CD4-positive, CD25-positive, alpha-beta regulatory T cell (primary cell): ENCODE measurements at places on chromosomes 12 and 14. TPM values are rescaled to one million over a fixed set of nuclear protein-coding genes. Genes with fewer than 3 reads are reported as not detected.

DYRK4 gene
- 38.5 TPM for polyA plus RNA-seq

PYGL gene
- not detected for polyA plus RNA-seq

GPRC5D gene
- polyA plus RNA-seq = not detected

KRT85 gene
- not detected for polyA plus RNA-seq

PNN gene
- polyA plus RNA-seq = 20.3 TPM

ERBB3 gene
- 0.14 TPM for polyA plus RNA-seq

INSM2 gene
- polyA plus RNA-seq = not detected

RGS6 gene
- polyA plus RNA-seq = 0.21 TPM

DPPA3 gene
- polyA plus RNA-seq = not detected

NXPH4 gene
- polyA plus RNA-seq = 0.11 TPM

FERMT2 gene
- not detected for polyA plus RNA-seq

ATG101 gene
- 32.3 TPM for polyA plus RNA-seq

CEP290 gene
- 4.3 TPM for polyA plus RNA-seq

SYNDIG1L gene
- polyA plus RNA-seq = not detected

KRT4 gene
- polyA plus RNA-seq = not detected

NGB gene
- polyA plus RNA-seq = not detected

KLRD1 gene
- 0.01 TPM for polyA plus RNA-seq

KCNK10 gene
- polyA plus RNA-seq = not detected

NID2 gene
- 0.49 TPM for polyA plus RNA-seq

SLCO1C1 gene
- polyA plus RNA-seq = not detected

GPR84 gene
- polyA plus RNA-seq = not detected

KRT74 gene
- not detected for polyA plus RNA-seq

MYO1A gene
- polyA plus RNA-seq = not detected

BCAT1 gene
- polyA plus RNA-seq = 0.75 TPM

IL25 gene
- polyA plus RNA-seq = not detected

HOXC12 gene
- not detected for polyA plus RNA-seq

MDP1 gene
- polyA plus RNA-seq = 38.5 TPM

DEPDC4 gene
- polyA plus RNA-seq = 1.1 TPM

RPS6KA5 gene
- polyA plus RNA-seq = 25.7 TPM

PRORP gene
- polyA plus RNA-seq = 83.1 TPM

PPP1R1A gene
- polyA plus RNA-seq = not detected

SLC6A13 gene
- polyA plus RNA-seq = not detected

MSI1 gene
- not detected for polyA plus RNA-seq

PTPRR gene
- not detected for polyA plus RNA-seq

IL26 gene
- not detected for polyA plus RNA-seq

CLEC2D gene
- polyA plus RNA-seq = 312 TPM

PDZRN4 gene
- not detected for polyA plus RNA-seq

VIPAS39 gene
- polyA plus RNA-seq = 12.4 TPM

MYF6 gene
- not detected for polyA plus RNA-seq
